NCI-H2171 (cell line): ENCODE measurements at places on chromosomes 7 and 10.

DNA sequence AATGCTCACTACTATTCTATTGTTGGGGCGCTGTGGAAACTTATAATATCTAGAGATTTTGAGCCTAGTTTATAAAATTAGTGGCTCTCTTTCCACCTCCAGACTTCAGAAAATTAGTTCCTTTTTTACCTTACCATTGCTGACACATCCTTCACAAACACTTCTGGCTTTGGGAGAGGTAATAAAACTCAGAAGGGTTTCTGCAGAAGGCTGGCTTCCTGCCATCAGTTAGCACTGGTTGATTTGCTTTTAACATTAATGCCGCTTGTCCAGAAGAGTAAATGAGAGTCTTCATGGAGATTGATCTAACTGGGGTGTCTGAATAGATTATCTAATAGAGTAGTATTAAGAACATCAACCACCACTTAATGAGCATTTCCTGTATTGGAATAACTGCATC lies 20.3 kb downstream of the ACSM6 start:
- no peak for DNase-seq

DNA sequence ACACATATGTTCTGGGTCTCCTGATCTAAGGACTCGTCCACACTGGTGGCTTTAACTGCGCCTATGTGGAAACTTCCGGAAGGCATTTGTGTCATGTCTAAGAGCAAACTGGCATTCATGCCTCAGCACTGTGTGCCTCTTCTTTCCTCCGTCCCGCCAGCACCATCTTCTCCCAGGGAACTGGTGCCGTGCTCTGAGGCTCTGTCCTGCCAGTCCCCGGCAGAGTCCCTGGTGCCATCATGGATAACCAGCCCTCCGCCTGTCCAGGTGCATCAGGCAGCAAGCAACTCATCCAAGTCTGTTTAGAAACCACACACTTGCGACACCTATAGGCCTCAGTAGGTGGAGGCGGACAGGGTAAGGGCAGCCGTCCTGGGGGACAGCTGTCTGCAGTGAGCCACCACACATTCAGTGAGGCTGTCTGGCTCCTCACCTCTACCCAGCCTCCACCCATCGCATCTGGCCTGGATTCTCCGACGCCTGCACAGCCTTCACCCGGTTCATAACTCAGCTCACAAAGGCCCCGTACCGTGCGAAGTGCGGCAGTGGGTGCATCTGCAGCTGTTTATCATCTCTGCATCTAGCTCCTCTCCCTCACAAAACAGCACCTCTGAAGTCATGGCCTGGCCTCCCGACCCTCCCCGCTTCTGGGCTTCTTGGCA lies 162.7 kb downstream of the DIP2C start:
- DNase-seq, result no peak

DNA sequence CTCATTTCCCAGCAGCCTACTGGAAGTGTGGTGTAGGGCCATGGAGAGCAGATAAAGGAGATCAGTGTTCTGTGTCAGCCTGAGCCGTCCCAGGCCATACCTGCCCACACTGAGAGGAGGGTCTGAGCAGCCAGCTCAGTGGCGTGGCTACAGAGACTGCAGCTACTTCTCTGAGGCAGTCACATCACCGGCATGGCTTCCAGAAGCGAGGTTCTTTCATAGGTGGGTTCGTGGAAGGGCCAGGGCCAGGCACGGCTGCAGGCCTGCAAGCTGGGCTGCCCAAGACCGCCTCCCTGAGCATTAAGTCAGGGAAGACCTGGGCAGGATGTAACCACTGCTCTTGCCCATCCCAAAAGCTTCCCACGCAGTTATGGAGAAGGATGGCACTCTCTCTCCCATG lies 34.9 kb downstream of the LDB3 start:
- no peak for DNase-seq

- no peak for DNase-seq
Measured at GRCh38 chr10:106707657-106708056, 456.8 kb downstream of the SORCS1 start.

- no peak for DNase-seq
Measured at GRCh38 chr10:86659161-86659691, 4.9 kb downstream of the OPN4 start.

DNA sequence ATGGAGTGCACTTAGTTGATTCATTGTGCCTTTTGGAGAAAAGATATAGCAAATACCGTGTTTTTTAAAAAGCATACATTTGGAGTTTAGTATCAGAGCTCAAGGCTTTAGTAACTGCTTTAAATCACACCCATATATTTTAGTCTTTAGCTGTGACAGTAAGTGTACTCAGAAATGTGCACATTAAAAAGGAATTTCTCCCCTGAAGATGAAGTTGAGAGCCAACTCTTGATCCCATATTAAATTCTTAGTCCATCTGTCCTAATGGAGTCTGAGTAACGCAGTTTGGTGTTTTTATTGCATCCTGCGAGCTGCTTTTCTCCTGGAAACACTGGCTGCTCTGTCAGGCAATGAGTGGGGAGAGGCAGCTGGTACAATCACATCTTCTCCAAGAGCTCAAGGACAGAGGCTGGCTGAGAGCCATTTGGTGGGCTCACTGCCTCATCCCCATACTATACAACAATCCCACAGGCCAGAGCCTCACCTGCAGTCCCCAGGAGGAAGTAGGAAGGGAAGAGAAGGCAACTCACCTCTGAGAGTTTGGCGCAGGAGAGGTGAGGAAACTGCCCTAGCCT lies 473.6 kb upstream of the C7orf33 start:
- peak; percentile 40 for DNase-seq

DNA sequence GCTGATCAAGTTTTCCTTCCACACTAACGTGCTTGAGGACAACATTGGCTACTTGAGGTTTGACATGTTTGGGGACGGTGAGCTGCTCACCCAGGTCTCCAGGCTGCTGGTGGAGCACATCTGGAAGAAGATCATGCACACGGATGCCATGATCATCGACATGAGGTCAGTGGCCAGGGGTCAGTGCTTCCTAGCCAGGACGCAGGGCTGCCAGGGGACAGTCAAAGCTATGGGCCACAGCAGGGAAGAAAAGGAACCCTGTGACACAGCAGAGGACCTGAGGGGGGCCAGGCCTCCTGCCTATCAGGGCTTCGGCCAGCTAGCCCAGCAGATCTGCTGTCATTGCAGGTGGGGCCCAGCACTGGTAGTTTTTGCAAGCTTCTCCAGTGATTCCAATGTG lies 5.2 kb downstream of the RBP3 start:
- no peak for DNase-seq

GRCh38 chr7:2523461-2523936 lies 3.9 kb downstream of the LFNG start:
- DNase-seq, result peak; percentile 54

GRCh38 chr7:23100697-23101096 lies 4.9 kb upstream of the KLHL7 start:
- DNase-seq, result no peak

- DNase-seq, result peak; percentile 3
Measured at GRCh38 chr7:101538596-101539459, 90.3 kb downstream of the MYL10 start.

GRCh38 chr10:133272301-133272963 lies 4.2 kb downstream of the ADAM8 start:
- DNase-seq, result no peak

- DNase-seq, result no peak
Measured at GRCh38 chr10:116126954-116127695, 145.9 kb downstream of the GFRA1 start.

GRCh38 chr10:71795248-71795647 lies 21.9 kb upstream of the VSIR start:
- DNase-seq, result no peak

DNA sequence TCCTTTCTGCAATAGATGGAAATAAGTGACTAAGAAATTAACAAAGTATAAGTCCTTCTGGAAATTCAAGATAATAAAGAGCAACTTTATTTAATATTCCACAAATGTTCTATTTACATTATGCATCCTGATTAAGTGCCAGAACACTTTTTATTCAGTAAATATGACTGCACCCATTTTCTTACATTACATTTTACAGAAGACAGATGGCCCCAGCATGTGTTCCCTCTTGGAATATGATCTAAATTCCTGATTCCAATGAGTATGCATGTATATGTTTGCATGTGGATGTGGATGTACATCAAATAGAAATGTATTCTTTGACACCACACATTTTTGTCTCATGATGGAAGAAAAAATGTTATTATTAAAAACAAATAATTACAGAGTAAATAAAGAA lies 628.7 kb upstream of the SEMA3D start:
- no peak for DNase-seq

- DNase-seq, result no peak
Measured at GRCh38 chr10:14534152-14534551, 203.4 kb upstream of the FRMD4A start.

GRCh38 chr10:95758351-95759025 lies 2.5 kb downstream of the ENTPD1 start:
- DNase-seq, result no peak

GRCh38 chr7:116691664-116692063 lies 19.7 kb downstream of the MET start:
- DNase-seq, result no peak

- DNase-seq, result no peak
Measured at GRCh38 chr10:86177537-86178155, 188.9 kb downstream of the GRID1 start.

GRCh38 chr7:84677117-84677732 lies 482.6 kb upstream of the SEMA3A start:
- DNase-seq, result no peak

- peak; percentile 13 for DNase-seq
Measured at GRCh38 chr7:143416565-143417149, 8.0 kb upstream of the EPHA1 start.

DNA sequence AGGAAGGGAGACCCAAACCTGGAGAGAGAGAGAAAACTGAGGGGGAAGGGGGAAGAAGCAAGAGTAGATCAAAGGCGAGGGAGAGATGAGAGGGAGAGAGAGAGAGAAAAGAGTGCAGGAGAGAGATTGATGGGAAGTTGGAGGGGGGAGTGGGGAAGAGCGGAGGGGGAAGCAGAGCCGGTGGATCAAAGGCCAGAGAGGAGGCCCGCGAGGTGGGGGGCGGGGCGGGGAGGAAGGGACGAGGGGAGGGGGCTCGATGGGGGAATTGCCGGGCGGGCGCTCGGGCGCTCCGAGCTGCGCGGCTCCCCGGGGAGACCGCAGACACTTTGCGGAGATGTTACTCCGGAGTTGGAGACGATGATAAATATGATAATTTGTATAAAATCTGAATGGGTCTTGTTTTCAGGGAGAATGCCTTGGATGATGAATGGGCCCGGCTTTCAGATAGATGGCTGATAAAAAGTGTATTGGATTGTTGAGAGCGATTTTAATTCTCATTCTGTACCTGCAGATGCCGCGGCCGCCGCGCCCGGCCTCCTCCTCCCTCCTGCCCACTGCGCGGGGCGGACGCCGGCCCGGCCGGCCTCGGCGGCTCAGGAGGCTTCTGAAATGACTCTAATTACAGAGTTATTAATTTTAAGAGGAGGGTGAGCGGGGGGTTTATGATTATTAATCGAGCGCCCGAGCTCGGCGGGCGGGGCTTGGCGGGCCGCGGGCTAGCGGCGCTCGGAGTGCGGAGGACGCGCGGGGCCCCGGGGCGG lies 21.4 kb upstream of the PAX2 start:
- DNase-seq, result no peak

DNA sequence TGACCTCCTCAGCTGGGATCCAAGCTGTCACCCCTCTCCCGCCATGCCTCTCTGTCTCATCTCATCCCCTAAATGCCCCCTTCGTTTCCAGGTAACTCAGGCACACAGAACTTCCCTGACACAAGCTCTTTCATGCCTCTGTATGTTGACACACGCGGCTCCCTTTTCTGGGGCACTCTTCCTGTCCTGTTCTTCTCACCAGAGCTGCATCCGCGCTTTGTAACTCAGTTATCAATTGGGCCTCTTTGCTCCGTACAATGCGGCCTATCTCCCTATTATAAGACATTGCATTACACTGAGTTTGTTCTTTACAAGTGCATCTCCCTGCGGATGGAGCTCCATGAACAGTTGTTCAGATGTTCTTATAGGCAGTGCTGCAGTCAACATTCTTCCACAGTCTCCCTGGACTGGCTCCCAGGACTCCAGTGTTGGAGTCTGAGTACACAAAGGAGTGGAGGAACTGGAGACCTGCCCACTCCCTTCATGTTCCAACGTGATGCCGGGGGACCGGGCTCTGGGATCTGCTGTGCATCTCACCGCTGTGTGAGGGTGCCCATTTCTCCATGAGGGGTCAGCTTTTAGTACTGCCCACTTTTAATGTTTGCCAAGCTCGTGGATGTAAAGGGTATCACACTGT lies 56.9 kb upstream of the TNS3 start:
- DNase-seq, result no peak

GRCh38 chr10:110354322-110354766 lies 49.6 kb upstream of the SMNDC1 start:
- peak; percentile 24 for DNase-seq

GRCh38 chr7:1168422-1168821 lies 8.4 kb upstream of the ZFAND2A start:
- no peak for DNase-seq
